ENCODE measurements at places on chromosomes 5 and 9.

DNA sequence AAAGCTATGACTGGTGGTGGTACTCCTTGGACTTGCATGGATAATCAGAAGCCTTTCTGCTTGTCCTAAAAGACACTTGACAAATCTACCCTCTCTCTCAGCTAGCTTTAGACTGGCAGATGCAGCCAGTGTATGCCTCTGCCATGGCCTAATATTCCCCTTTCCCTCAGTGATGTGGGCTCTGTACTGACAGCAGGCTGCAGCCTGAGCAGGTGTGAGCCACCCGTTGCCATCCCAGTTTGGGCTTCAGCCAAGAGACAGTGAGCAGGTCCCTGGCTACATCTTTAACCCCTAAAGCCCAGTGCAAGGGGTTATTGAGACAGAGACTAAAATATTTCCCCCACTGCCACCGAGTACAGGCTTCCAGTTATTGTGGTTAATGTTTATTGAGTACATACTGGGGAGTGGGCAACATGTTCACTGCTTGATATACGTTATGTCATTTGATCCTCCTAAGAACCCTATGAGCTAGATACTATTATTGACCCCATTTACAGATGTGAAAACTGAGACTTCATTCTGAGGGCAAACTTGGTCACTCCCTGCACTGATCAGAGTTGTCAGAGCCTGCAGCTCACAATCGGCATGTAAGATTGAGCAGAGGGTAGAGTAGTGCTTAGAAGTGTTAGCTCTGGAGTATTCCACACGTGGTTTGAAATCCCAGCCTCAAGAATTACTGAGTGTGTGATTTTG lies 254.2 kb downstream of the ARHGAP26 start:
- DNase-seq = no peak

DNA sequence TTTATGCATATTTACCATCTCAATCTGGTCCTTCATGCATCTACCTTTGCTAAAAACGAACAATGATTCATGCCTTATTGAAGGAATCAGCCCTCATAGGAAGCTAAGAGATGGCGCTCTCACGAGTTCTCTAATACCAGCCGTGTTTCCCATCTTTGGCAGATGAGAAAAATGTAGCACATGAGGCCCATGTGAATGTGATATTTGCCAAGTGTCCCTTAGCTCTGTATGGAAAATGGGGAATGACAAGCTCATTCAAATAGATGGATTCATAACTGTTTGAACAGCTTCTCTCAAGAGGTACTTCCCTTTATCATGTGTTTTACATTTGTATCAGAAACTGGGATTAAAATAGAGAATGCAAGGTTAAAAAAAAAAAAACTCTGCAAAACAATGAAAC lies 66.1 kb downstream of the TTC39B start:
- DNase-seq = no peak

DNA sequence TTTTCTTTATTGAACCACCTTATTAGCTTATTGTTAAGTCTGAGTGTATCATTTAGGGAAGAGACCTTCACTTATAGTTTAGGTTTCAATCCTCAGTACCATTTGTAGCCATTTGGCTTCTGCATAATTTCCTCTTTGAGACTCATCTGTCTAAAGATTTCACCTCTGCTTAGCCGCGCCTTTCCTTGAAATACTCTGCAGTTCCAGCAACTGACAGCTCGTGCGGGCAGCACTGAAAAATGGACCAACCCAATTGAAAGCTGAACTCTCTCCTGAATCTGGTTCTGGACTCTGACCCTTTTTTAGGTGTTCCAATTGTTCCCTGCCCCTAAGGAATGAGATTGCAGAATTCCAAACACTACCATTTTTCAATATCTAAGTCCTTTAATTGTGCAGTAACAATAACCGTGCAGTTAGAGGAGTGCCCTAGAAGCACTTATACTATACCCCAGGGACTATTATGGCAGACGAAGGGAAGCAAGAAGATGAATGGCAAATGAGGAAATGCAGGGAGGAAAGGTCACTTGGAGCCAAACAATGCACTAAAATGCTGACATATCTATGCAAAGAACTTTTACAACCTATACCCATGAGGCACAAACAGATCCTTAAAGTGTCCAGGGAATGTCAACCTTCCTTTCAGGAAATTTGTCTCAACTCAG lies 50.1 kb upstream of the PDE4D start:
- DNase-seq = no peak

DNA sequence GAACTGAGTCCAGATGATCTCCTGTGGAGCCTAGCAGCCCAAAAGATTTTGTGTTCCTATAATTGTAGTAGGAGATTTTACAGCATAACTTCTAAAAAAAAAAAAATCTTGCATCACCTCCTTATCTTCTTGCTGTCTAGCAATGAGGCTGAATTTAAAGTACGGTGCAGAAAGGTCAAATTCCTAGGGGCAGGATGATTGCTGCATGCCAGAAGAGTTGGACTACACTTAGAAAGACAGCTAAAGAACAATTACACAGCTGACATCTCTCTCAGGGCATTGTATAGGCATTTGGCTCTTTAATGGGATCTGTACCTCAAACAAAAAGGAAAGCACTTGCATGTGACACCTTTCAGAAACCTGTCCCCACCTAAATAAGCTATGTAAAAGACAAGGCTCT lies 443.2 kb downstream of the HCN1 start:
- DNase-seq = no peak

DNA sequence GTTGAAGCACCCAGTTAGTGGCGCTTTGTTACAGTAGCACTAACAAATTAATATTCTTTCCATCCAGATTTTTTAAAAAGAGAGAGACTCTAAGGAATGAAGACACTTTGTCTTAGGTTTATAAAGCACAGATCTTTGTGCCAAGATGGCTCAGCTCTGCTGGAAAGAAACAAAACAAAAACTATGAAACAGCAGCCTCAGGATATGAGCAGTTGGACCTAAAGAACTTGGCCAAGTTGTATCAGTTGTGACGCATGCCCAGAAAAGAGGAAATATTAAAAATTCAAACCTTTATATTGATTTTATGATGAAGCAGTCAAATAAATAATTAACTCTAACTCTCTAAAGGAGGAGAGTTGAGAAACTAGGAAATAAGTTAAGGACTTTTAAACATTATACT lies 427.2 kb downstream of the SPOCK1 start:
- DNase-seq = no peak

- DNase-seq = no peak
These were observed 25.0 kb downstream of the LPAR1 start for GRCh38 chr9:111013250-111013649.
